ENCODE measurements at places on chromosomes 1 and 21.
A peak's percentile ranks its signal among the peaks of the same experiment; 100 is the strongest.

DNA sequence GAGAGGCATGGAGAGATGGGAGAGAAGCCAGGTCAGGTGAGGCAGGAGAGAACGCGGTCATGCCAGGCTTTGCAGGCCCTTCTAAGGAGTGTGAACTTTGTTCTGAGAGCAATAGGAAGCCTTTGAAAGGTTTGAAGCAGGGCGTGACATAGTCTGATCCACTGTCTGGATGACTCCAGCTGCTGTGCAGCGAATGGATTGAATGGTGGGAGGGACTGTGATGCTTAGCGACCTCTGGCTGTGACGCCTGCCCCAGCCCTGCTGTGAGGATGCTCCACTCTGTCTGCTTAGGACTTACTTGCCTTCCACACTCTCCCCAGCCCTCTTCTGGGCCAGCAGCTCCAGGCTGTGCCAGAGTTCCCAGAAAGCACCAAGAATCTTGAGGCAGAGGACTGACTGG, 41.8 kb upstream of the POU3F1 start:
- DNase-seq, result no peak

DNA sequence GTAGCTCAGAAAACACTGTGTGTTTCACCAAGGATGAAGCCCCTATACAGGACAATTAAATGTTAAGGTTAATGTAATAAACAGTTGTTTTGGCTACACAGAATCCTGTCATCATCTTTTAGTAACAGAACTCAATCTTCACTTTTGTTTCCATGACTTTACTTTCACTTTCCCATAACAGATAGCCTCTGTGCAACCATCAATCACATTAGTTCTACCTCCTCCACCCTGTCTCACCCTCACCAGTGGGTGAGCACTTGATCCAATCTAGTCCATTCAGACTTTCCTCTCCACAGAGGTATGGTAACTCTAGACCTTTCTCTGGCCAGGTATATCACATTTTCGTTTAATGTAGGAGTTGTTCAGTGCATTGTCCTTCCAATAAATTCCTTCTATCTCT, 1018.5 kb downstream of the ADGRL2 start:
- DNase-seq, result no peak

- peak; percentile 72 for DNase-seq
These were observed 1.1 kb downstream of the C21orf58 start for GRCh38 chr21:46322351-46323226.

DNA sequence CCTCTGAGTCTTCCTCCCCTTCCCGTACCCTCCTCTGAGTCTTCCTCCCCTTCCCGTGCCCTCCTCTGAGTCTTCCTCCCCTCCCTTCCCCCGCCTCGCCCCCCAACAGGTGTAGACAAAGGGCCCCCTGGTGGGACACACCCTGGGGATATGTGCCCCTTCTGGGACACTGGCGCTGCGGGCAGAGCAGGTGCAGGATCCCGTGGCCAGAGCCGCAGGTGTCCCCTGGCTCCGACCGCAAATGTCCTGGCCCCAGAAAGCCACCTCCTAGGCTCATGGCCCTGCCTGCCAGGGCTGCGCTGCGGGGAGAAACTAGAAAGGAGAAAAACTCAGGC, 51.5 kb upstream of the ARHGEF16 start:
- DNase-seq, result no peak

GRCh38 chr1:197967066-197967465, 49.9 kb downstream of the LHX9 start:
- DNase-seq, result no peak

- DNase-seq, result no peak
These were observed 94.7 kb downstream of the PLPP3 start for GRCh38 chr1:56484695-56485094.

DNA sequence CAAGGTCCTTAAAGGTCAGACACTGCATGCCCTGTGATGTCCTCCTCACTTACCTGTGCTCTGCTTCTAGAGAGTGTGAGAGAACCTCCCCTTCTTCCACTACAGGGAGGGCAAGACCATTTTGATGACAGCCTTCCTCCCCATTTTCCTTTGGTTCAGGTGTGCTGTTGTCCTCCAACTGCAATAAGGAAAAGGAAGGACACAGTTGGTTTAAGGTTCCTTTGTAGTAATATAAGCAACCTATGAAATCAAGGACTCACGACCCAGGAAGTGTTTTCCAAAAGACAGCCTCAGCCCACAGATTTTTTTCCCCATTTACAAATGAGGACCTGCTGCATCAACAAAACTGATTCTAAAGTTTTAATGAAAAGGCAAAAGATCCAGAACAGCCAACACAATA, 6.6 kb upstream of the CCDC17 start:
- DNase-seq, result no peak

GRCh38 chr1:4396551-4396950, 257.9 kb upstream of the AJAP1 start:
- no peak for DNase-seq

DNA sequence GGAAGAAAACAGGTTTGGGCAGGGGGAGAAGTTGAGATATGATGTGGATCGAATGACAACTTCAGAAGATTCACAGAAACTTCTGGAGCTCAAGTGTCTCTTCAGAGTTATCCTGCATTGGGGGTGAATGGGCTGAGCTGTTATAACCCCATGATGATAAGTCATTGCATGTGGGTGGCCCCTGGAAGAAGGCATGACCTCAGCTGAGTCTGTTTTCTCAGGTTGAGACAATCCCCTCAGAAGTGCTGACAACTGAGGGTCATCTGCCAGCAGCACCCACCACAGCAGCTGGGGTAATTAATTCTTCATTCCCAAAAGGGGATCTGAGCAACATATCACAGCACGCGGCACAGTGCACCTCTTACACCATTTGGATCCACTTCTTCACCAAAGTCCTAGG, 138.6 kb upstream of the CAMK1G start:
- peak; percentile 70 for DNase-seq

DNA sequence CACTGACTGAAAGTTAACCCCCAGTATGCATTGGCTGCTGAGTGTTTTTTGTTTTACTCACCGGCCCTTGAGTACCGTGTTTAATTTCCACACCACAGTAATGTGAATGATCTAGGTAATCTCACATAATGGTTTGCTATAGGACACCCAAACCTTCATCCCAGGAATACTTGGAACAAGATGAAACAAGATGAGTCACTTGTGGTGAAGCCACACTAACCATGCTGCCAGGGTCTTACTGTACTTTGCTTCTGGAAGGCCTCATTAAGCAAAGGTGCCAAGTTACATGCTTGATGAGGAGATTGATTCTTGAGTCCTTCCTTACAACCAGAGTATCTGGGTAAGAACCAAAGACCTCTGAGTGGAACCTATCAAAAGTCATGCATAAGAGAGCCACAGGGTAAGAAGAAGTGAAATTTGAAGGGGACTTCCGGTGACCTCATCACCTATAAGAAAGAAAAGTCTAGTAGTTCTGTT, 163.3 kb downstream of the NRIP1 start:
- DNase-seq, result peak; percentile 42

DNA sequence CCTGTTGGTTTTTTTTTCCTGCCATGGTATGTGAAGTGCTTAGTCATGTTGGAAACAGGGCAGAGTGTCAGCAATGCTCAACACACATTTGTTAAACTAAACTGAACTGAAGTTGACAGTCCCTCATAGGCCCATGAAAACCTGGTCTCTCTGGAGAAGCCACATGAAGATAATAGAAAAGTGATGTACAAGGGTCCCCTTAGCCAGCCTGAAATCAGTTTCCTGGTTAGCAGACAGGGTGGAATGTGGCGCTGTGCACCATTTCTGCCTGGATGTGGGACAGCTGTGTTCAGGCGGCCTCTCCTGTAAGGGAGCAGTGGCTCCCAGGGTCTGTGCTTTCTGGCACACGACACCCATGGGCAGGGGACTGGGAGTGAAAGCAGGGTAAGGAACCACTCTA, 9.9 kb upstream of the CHI3L1 start:
- no peak for DNase-seq

- DNase-seq, result peak; percentile 64
These were observed 126.7 kb upstream of the CSF3R start for GRCh38 chr1:36609241-36610027.

DNA sequence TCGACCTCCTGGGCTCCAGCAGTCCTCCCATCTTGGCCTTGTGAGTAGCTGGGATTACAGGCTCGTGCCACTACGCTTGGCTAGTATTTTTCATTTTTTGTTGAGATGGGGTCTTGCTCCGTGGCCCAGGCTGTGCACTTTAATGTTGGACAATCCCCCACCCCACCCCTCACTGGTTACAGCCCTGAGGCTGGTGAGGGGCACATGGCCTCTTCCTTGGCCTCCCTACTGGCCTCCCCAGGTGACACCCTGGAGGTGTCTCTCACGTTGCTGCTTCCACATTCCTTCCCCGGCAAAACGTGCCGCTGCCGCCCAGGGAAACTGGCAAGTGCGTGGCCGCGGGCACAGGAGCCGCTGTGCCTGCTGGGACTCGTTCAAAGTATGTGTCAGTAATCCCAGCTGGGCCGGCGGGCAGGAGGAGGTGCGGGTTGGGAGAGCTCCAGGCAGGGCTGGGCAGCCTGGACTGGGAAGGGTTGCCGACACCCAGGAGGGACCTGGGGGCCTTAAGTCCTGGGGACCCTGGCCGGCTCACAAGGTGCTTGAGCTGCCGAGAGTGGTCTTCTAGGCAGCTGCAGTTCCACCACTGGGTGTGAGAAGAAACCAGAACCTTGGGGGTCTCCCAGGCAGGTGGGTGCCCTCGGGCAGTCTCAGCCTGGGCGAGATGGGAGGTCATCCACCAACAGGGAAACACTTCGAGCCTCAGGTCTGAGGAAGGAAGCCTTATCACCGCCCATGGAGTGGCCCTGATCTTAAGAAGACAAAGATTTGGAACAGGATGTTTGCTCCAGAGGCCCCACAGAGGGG, 6.5 kb downstream of the WNT3A start:
- DNase-seq, result no peak

DNA sequence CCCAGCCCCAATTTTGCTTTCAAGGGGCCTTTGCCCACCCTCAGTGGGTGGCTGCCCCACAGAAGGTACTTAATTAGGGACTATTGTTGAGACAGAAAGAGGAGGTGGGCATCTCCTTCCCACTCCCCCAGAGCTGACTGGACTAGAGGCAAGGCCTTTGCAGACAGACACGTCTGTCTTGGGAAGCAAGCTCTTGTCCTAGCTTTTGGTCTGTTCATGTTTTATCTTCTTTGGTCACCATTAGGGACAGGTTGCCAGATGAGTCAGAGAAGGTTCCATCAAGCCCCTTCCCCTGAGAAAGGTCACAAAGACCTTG, 27.7 kb downstream of the PTAFR start:
- DNase-seq, result no peak

DNA sequence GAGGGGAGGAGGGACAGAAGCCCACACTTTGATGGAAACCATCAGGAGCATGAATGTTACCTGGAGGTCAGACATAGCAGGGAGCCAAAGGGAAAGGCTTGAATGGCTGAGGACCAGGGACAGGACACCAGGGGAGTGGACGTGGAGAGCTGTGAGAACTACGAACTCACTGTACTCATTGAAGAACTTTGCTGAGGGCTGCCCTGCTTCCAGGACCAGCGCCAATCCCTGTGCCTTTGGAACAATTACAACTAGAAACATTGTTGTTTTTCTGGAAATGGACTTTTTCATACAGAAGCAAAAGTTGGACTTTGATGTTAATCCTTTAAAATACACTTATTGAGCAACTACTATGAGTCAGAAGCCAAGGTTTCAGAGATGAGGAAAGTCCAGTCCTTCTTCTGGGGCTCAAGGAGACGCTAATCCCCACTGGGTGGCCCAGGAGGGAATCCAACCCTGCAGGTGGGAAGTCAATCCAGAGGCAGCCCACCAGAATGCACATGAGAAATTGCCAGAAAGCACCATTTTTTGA, 12.9 kb downstream of the TSPAN2 start:
- DNase-seq, result no peak

- DNase-seq, result no peak
These were observed 27.1 kb downstream of the MAEL start for GRCh38 chr1:167016100-167016750.

DNA sequence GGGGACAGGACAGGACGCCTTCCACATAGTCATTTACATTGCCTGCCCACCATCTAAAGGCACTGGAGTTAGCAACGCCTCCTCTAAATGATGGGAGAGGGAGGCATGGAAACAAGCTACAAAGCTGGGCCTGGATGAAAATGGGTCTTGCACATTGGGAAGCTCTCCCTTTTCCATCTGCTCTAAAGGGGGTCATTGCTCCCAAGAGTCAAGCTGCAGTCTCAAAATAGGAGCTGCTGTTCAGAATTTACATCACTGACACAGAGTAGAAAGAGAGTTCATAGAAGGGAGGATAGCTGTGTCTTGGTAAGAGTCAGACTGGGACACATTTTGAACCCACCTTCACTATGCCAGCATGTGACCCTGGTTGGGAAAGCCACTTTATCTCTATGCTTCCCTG, 26.6 kb downstream of the RCSD1 start:
- DNase-seq, result no peak

DNA sequence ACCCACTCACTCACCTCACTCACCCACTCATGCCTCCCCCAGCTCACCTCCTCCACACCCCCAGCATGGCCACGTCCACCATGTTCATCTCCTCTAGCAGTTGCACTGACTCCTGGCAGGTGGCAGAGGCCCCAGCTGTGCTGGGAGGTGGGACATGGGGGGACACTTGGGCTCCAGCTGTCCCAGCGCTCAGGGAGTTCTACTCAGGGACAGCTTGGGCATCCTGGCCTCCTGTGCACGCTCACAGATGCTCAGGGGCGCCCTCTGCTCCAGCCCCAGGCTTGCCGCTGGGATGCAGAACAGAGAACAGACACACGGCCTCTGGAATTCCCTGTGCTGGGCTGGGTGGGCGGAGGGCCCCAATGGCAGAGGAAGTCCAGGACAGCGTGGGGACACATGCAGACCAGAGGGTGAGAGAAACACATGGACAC, 5.2 kb downstream of the KRTAP10-8 start:
- DNase-seq, result no peak

- DNase-seq, result no peak
These were observed 70.3 kb upstream of the PRDX6 start for GRCh38 chr1:173406783-173407230.

DNA sequence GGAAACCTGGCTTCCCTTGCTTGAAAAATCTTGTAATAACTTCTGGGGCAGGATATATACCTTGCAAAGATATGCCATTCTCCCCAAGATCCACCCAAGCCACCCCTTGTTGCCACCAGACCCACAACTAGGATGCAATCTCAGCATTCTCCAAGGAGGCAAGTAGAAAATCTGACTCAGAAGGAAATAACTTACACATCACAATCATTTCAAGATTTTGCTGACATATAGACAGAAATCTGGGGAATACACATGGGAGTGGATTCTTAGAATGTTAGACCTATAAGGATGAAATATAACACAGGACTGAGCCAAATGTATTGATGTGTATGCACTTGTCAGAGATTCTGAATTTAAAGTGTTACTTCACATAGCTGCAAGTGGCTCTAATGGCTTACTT, 14.8 kb upstream of the ZDHHC18 start:
- peak; percentile 40 for DNase-seq

All from suppressor macrophage (primary cell).